Activated T-cell treated with anti-CD3 and anti-CD28 coated beads, Interleukin-2, amount 50 U/mL, for 72 hours (primary cell): ENCODE measurements at places on chromosomes 1 and 21.
A peak's percentile ranks its signal among the peaks of the same experiment; 100 is the strongest.

GRCh38 chr1:157117527-157118057 lies 18.0 kb upstream of the ETV3L start:
- DNase-seq: no peak

GRCh38 chr1:204569478-204569877 lies 53.3 kb downstream of the MDM4 start:
- no peak for DNase-seq

GRCh38 chr1:176445402-176445801 lies 17.6 kb upstream of the PAPPA2 start:
- DNase-seq: no peak

DNA sequence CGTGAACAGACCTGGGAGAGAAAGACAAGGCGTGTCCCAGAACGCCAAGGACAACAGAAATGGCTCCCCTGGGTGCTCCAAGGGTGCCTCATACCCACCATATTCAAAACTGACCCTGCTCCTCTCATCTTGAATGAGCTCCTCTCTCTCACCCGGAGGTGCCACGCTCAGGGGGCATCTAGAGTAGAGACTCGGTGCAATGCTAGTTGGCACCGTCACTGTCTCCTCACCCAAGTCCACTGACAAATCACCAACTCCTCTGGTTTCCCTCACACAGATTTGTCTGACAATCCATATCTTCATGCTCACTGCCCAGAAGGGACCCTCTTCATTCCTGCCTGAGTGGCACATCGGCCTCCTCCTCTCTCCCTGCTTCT lies 5.0 kb downstream of the TMEM125 start:
- DNase-seq: no peak

DNA sequence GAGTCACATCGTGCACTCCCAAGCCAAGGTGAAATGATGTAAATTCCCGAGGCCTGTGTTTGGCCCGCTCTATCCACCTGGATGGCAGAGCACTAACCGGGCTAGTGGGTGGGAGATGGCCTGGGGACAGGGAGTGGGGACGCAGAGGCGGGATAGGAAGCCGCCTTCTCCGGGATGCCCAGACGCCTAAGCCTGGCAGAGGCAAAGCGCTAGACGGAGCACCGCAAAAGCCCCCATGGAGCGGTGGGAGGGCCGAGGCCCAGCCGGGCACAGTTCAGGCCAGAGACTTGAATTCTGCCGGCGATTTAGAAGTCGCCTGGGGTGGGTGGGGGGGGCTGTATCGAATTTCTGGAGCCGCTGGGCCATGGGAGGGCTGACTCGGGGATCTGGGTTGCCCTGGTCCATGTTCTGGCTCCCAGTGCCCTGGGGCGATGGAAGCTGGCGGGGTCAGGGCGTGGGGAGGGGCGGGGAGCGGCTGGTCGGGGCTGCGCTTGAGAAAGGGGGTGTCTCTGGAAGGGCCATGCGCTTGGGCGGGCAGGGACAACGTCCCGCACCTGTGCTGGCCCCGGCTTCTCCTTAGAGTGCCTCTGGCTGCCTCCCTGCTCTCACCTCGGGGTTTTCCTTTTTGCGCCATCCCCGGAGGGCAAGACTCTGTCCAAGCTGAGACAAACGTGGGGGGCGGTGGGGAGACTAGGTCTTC lies 28.0 kb downstream of the KIAA2013 start:
- DNase-seq: no peak

- no peak for DNase-seq
Measured at GRCh38 chr21:37429356-37429755, 62.8 kb downstream of the DYRK1A start.

DNA sequence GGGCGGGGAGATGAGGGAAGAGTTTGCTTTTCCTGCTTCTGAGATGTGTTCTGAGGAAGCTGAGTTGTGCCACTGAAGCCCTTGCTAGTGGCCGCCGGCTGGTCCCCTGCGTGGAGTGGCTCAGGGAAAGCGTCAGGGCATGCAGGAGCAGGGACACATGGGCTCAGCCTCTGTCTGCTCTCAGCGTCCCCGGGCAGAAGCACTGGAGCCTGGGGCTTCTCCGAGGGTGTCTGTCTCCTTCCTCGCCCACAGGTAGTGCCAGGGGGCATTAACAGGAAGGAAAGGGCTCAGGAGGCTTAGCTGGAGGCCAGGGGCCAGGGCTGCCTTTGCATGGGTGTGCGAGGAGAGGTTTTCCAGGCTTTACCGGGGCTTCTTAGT lies 7.3 kb downstream of the PRDM16 start:
- DNase-seq: no peak

DNA sequence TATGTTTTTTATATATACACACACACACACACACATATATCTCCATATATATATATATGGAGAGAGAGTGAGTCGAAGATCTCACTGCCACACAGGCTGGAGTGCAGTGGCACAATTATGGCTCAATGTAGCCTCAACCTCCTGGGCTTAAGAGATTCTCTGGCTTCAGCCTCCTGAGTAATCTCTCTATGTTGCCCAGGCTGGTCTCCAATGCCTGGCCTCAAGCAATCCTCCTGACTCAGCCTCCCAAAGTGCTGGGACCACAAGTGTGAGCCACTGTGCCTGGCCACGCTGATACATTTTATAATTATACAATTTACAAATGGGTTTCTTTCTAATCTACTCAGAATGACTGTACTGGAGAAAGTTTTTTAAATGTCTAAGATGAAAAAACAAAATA lies 664.2 kb downstream of the PTPRC start:
- DNase-seq: peak; percentile 3

- DNase-seq: no peak
Measured at GRCh38 chr1:155075535-155075934, 3.1 kb upstream of the EFNA3 start.

DNA sequence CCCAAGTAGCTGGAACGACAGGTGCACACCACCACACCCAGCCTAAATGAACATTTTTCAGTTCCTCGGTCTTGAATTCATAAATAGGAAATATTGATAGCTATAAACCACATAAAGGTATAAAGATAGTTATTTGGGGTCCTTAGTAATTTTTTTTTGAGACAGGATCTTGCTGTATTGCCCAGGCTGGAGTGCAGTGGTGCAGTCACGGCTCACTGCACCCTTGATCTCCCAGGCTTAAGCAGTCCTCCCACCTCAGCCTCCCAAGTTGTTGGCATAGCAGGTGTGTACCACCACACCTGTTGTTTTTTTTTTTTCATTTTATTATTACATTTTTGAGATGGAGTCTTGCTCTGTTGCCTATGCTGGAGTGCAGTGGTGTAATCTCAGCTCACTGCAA lies 3.7 kb upstream of the PPP1R15B start:
- DNase-seq: no peak

DNA sequence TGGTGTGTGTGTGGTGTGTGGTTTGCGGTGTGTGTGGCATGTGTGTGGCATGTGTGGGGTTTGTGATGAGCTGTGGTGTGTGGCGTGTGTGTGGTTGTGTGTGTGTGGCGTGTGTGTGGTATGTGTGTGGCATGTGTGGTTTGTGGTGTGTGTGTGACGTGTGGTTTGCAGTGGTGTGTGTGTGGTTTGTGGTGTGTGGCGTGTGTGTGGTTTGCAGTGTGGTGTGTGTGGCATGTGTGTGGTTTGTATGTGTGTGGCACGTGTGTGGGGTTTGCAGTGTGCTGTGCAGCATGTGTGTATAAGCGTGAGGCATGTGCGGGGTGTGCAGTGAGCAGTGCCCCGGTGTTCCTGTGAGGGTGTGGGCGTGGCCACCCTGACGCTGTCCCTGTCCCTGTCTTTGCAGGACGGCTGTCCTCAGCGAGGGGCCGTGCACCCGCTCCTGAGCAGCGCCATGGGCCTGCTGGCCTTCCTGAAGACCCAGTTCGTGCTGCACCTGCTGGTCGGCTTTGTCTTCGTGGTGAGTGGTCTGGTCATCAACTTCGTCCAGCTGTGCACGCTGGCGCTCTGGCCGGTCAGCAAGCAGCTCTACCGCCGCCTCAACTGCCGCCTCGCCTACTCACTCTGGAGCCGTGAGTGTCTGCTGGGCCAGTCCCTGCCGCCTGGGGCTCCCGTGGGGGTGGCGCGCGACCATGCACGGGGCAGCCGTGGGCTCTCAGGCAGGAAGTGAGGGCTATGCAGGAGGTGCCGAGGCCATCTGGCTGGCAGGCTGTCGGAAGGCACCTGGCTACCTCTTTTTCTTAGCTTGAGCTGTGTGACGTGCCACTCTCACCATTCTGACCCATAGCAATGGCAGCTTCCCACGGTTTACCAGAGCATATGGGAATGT lies 52.6 kb upstream of the TRAPPC10 start:
- no peak for DNase-seq

DNA sequence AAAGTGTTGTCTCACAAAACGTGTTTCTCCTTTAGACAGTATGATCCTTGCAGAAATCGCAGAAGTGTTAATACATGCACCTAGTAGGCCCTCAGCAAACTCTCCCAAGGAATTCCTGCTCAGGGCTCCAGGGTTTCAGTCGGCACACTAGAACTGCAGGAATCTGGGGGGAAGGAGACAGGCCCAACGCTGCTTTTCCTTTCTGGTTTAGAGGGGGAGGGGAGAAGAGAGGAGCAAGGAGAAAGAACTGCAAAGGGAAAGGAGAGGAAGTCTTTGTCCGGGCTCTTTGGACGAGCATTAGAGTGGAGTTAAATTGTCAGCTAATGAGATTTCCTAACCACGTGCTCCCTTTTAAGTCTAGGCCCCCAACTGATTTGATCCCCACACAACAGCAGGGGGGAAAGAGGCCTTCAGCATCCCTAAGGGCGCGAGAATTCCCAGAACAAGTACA lies 103.7 kb upstream of the SOD1 start:
- DNase-seq: no peak

- no peak for DNase-seq
Measured at GRCh38 chr1:145695821-145696629, 11.1 kb downstream of the PDZK1 start.

- DNase-seq: no peak
Measured at GRCh38 chr1:172343240-172344160, 77.0 kb upstream of the C1orf105 start.

- DNase-seq: no peak
Measured at GRCh38 chr1:219544163-219544846, 68.6 kb downstream of the ZC3H11B start.

DNA sequence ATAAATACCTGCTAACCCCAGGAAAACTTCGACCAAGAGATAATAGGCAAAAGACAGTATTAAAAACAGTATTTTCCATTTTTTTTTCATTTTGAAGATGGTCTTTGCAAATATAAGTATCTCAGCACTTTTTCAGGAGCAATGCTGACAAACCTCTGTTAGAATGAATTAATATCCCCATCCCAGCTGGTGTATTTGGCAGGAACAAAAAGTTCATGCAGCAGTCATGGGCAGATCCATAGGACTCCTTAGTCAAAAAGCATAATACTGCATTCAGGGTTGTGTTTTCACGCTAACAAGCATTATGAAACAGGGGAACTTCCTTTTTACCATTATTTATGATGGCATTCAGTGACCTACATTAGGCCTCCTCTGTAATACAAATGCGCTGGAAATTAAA lies 344.0 kb downstream of the ST6GALNAC3 start:
- DNase-seq: no peak

DNA sequence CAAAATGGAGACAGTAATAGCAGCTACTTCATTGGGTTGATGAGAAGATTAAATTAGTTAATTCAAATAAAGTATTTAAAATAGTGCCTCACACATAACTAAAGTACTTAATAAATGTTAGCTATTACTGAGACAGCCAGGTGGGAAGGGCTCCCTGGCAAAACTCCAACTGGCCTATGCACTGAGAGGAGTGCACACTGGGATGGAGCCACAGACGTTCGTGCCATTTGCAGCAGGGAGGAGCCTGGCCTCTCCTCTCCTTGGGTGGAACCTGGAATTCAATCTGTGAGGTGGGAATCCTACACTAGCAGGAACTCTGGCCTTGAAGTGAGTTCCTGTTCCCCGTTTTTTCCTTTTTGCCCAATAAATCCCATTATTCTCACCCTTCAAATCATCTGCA lies 28.1 kb downstream of the SLC5A9 start:
- DNase-seq: no peak

DNA sequence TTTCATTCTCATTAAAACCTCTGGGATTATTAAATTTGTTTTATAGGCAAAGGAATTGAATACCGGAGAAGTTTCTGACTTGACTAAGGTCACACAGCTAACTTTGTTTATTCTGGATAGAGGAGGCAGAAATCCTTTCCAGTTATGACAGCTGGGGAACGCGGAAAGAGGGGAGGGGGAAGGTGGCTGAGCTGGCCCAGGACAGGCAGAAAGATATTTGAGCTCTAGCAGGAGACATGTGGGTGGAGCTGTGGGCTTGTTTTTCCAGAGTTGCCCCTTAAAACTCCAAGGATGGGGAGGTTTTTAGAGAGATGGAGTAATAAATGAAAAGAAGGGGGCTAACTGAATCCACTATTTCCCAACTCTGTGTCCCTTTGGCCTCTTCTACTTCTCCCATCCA lies 27.8 kb downstream of the FOXD2 start:
- no peak for DNase-seq

DNA sequence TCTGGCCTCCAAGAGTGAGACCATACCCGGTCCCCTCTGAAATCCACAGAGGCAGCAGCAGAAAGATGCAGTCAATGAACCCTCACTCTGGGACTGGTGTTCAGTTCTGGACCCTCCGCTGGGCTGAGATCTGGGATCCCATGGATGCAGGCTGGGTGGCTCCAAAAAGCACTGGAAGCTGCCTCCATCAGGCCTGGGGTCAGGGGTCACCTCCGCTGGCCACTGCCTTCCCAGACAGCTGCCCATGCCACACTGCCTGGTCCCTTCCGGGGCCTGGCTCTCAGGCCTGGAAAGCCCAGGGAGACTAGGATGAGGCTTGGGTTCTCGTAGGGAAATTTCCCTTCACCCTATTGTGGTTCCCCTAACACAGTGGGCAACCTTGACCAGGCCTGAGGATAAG lies 21.4 kb upstream of the PADI4 start:
- no peak for DNase-seq

- DNase-seq: no peak
Measured at GRCh38 chr1:147171399-147172167, 687 bp downstream of the PRKAB2 start.

- DNase-seq: no peak
Measured at GRCh38 chr1:116415699-116416533, 42.9 kb downstream of the ATP1A1 start.

GRCh38 chr1:113808450-113809195 lies 3.7 kb downstream of the RSBN1 start:
- DNase-seq: no peak

DNA sequence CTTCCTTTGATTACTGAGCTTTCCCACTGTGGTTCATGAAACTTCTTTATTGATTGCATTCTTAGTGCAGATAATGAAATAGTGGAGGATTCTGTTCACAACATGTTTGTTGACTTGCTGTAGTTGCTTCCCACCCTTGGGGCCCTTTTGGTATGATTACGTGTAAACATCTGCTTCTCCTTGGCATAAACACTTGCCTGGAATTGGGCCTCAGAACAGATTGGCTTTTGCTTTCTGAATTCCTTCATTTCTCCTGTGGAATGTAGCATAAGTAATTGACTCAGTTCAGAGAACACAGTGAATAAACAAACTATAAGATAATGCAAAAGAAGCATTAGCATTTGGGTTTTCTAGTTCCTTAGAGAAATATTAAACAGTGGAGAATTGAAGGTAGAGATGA lies 59.5 kb upstream of the LAMC2 start:
- DNase-seq: no peak
